CD4-positive, alpha-beta memory T cell (primary cell): ENCODE measurements at places on chromosomes 7 and 10. TPM values are rescaled to one million over a fixed set of nuclear protein-coding genes. Genes with fewer than 3 reads are reported as not detected.

The EVX1 gene
- total RNA-seq: not detected

The SUGCT gene
- total RNA-seq: 4.4 TPM

The CTAGE15 gene
- not detected for total RNA-seq

The SPDYE11 gene
- not detected for total RNA-seq

The TLX1 gene
- not detected for total RNA-seq

The NEUROD6 gene
- total RNA-seq: not detected

- H3K4me1 ChIP-seq: no peaks in the 10 kb centered on the region
- no peak overlapping the region for H3K4me3 ChIP-seq
- no peak for DNase-seq
- no peaks in the 10 kb centered on the region for H3K27me3 ChIP-seq
- H3K27ac ChIP-seq: no peak overlapping the region
Observed at GRCh38 chr10:113179265-113179664, 229.2 kb downstream of the TCF7L2 start.

DNA sequence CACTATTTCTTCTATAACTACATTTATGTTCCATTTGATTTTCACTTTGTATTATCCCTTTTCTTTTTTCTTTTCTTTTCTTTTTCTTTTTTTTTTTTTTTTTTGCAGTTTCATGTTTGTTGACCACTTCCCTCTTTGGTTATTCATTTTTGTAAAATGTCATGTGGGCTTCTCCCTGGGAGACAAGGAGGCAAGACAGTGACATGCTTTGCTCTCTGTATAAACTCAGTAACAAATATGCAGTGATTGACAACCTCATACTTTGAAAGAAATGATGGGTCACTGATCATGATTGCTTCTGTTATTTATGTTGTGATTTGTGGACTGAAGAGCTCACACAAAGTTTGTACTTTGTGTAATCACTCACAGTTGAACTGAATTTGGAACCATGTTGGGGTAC lies 90.2 kb upstream of the ABI1 start:
- H3K4me1 ChIP-seq: no peaks in the 10 kb centered on the region
- H3K27me3 ChIP-seq: no peaks in the 10 kb centered on the region
- H3K4me3 ChIP-seq: no peak overlapping the region
- DNase-seq: no peak
- H3K36me3 ChIP-seq: no peaks in the 10 kb centered on the region

DNA sequence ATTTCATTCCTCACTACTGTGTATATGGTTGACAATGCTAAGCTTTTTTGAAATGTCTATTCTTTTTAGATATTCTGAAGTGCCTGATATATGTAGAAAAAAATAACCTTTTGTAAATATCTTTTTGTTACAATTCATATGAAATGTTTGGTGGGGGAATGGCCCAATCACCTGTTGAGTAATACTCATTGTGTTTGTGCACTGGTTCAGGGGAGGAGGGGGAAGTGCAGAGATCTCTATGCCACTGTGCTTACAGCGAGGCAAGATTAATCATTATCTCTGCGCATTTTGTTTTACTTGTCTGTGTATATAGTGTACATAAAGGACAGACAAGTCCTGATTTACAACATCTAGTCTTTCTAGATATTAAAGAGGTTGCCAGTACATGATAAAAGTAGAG lies 25.2 kb downstream of the NUP42 start:
- H3K4me3 ChIP-seq: no peak overlapping the region
- H3K27ac ChIP-seq: no peak overlapping the region
- H3K27me3 ChIP-seq: peaks cover 3% of the 10 kb centered on the region

- no peaks in the 10 kb centered on the region for H3K4me1 ChIP-seq
- H3K36me3 ChIP-seq: no peaks in the 10 kb centered on the region
- DNase-seq: no peak
- H3K27me3 ChIP-seq: no peaks in the 10 kb centered on the region
- no peak overlapping the region for H3K4me3 ChIP-seq
Observed at GRCh38 chr10:25646371-25646770, 287.7 kb upstream of the MYO3A start.
